SK-MEL-5 (cell line): ENCODE measurements at places on chromosomes 1 and 21.

DNA sequence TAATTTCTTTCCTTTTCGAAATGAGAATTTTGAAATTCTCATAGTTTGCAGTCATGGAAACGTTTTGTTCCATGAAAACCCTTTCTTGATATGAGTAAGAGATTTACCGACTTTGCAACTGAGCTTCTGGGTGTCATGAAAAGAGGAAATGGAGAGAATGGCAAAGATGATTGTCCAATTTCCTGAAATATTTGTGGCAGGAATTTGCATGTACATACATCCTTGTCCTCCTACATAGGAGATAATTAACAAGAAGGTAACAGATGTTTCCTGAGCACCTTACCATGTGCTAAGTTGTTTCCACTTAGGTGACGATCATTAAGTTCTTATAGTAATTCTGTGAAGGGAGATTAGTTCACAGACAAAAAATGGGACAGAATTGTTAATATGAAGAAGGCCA lies 170.7 kb downstream of the NEGR1 start:
- no peak for DNase-seq

DNA sequence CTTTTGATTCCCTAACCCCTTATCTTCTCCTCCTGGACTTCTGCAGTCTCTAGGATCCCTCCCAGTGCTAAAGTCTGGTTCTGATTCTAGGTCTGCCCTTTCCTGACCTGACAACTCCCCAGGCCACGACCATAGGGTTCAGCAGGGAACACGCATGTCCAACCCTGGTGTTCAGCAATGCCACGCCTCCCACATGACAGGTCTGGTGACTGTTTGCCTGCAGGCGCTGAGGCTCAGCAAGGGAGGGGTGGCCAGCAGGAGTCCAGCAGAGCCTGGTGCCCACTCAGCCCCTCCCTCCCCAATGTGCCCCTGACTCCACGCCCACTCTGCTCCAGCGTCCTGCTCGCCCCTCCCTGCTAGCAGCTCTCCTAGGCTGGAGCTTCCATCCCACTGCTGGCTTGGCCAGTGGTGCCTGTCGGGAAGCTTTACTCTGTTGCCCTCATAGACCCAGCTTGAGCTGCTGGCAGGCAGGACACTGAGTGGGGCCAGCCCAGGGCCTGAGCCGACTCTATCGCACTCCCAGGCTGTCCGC lies 17.3 kb downstream of the SLC9A1 start:
- DNase-seq, result peak; percentile 76

DNA sequence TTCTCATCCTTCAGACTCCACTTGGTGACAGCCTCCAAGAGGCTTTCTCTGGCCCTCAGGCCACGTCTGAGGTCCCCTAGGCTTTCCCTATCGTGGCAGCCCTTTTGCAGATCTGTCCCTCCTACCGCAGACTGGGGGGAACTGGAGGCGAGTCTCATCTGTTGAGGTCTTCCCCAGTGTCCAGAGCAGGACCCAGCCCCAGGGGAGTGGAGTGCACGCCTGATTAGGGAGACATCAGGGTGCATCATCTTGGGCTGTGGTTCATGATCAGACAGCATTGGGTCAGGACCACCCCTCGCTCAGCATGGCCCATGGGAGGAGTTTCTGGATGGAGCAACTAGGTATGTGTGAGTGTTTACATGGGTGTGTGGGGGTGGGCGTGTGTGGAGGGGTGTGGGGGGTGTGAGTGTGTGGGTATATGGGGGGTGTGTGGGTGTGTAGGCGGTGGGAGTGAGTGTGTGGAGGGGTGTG lies 8.5 kb upstream of the MATN1 start:
- DNase-seq, result no peak

DNA sequence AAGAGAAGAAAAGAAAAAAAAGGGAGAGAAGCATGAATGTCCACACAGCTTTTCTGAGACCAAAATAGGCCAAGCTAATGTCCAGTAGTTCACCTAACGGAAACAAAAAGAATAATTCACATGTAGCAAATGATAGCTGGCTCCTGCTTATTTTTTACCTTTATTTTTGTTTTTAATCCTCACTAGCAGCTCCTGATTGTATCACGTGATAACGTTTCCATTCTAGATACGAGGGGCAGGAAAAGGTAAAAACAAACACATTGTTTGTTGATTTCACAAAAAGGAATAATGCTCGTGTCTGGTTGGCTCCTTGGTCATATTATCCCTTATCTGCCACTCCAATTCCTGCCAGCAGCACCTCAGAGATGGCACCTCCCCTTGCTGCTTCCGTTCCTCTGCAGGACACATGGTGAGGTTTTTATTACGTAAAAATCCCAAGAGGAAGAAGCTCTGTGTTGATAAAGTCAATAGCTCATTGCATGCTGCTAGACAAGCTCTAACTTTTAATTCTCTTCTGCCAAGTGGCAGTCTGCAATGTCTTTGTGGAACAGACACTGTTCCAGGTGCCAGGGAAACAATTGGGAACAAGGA lies 201.7 kb downstream of the CRB1 start:
- DNase-seq, result no peak

- DNase-seq, result no peak
Observed at GRCh38 chr1:160460214-160460642, 59.9 kb downstream of the VANGL2 start.

GRCh38 chr1:201795066-201795465 lies 33.9 kb upstream of the IPO9 start:
- DNase-seq, result peak; percentile 59
